Kasumi-1 (cell line): ENCODE measurements at places on chromosomes 11 and 22.

DNA sequence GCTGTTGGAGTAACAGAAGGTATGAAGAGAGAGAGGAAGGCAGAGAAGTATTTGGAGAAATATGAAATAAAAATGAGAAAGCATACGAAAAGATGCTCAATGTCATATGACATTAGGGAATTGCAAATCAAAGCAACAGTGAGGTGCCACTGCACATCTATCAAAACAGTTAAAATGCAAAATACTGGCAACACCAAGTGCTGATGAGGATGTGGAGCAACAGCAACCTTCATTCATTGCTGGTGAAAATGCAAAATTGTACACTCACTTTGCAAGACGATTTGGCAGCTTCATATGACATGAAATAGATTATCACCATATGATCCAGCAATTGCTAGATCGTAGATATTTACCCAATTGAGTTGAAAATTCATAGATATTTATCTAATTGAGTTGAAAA lies 9.4 kb upstream of the SPDYC start:
- no peak for DNase-seq

DNA sequence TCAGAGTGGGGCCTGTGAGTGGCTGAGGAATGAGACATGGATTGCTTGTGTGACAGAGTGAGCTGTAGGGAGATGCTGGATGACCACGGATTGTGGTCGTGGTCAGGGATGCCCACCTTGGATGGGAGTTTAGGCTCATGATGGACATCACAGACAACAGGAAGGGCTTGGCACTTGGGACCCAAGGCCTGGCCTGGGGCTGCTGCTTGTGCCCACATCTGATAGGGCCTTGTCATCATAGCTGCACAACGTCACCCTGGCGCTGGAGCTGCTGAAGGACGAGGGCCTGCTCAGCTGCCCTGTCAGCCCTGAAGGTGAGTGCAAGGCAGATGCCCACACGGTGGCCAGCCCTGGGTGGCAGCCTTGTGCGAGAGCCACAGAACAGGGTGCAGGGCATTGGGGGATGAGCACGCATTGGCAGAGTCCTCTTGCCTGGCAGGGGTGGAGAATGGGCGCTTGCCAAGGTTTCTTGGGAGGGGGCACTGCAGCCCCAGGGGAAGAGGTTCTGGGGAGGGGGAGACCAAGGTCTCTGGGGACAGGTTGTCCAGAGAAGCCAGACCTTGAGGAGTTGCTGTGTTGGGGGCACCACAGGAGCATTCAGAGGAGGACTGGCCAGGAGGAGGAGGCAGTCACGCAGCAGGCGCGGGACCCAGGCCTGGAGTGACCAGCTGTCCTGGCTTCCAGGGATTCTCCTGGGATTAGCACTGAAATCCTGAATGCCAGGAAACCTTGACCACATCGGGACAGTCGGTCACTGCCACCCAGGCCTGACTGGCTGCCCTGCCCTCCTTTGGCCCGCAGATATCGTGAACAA lies 25.0 kb downstream of the PARVG start:
- DNase-seq = no peak

DNA sequence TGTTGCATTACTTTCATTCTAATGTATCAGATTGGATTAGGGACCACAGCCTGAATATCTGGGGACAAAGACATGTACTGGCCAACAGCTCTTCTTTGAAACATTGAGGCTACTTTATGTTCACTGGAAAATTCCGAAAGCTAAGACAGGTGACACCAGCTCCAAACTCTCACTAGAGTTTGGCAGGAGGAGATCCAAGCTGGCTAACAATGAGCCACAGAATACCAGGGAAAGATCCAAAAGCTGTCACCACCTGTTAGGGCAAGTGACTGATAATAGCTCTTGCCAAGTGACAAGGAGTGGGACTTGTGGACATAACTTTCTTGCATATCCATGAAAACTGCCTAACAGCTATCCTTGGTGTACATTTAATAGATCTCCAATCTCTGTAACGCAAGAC lies 333.3 kb downstream of the TTC28 start:
- no peak for DNase-seq

- no peak for DNase-seq
Measured at GRCh38 chr22:30553971-30554370, 7.4 kb upstream of the SEC14L6 start.

GRCh38 chr22:44802071-44802700 lies 49.8 kb downstream of the ARHGAP8 start:
- no peak for DNase-seq

DNA sequence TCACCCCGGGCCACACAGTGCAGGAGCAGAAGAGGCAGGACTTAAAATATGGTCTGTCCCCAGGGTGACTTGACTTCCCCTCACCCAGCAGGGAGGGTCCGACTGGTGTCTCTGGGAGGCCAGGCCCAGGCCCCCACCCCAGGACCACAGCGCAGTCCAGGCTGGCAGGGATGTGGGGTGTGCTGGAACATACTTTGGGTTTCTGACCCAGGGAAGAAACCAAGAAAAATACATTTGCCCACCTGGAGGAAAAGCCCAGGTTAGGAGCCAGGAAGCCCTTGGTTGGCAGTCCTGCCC lies 5.2 kb downstream of the C1QTNF6 start:
- DNase-seq = no peak

DNA sequence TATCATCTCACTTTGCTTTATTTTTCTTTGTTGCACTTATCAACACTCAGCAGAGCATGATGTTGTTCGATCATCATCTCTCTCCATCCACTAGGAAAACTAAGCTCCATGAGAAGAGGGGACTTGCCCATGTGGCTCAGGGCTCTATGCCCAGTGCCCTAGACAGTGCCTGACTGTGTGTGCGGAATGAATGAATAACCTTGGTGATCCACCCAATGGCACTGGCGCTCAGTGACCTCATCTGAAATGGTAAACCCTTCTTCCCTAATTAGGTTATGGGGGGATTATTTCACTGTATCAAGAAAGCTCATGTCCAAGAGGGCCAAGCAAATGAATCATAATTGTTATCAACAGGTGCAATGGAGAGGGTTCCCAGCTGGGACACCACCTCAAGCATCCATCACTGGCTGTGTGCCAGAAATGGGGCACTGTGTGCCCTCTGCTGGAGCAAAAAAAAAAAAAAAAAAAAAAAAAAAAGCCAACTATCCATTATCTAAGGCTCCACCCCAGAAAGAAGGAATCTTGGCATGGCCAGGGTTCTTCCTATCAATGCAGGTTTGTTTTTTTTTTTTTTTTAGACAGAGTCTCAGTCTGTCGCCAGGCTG lies 172.6 kb downstream of the LARGE1 start:
- no peak for DNase-seq

- DNase-seq = no peak
Measured at GRCh38 chr11:59192446-59193020, 20.2 kb downstream of the MPEG1 start.

- no peak for DNase-seq
Measured at GRCh38 chr22:19739448-19739895, 16.1 kb downstream of the GP1BB start.

DNA sequence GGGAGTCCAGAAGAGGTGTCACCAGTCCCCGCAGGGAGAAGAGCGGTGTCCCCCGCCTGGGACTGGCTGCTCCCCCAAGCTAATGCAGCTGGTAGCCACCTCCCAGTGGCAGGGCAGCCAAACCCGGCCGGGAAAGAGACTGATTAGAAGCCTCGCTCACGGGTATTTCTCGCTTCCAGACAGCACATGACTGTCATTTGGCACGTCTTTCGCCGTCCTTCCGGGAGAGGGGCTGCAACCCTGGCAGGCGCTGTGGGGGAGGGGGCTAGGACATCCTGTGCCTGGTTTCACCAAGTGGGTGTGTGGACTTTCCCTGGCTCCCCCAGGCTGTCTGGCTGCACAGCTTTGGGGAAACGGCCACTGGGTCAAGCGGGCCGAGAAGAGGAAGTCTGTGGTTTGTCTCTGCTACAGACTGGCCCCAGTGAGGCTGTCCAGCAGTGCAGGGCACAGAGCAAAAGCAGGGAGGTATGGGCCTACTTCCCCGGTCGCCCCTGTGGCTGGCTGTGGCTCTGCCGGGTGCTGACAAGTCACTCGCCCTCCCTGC lies 3.8 kb downstream of the CD81 start:
- no peak for DNase-seq

DNA sequence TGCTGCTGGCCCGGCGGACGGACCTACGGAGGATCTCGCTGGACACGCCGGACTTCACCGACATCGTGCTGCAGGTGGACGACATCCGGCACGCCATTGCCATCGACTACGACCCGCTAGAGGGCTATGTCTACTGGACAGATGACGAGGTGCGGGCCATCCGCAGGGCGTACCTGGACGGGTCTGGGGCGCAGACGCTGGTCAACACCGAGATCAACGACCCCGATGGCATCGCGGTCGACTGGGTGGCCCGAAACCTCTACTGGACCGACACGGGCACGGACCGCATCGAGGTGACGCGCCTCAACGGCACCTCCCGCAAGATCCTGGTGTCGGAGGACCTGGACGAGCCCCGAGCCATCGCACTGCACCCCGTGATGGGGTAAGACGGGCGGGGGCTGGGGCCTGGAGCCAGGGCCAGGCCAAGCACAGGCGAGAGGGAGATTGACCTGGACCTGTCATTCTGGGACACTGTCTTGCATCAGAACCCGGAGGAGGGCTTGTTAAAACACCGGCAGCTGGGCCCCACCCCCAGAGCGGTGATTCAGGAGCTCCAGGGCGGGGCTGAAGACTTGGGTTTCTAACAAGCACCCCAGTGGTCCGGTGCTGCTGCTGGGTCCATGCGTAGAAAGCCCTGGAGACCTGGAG lies 74.1 kb downstream of the LRP5 start:
- no peak for DNase-seq

GRCh38 chr11:95521133-95521542 lies 268.4 kb downstream of the FAM76B start:
- DNase-seq = no peak

DNA sequence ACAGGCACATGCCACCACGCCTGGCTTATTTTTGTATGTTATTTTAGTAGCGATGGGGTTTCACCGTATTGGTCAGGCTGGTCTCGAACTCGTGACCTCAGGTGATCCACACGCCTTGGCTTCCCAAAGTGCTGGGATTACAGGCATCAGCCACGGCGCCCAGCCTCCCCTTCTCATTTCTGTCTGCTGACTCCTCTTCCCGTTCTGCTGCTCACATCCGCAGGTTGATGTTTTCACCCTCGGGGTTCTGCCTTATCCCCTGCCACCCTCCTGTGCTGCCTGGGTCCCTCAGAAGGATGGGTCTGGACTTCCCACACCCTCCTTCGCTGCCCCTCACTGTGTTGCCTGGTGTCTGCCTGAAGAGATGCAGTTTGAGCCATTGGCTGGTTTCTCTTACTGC lies 19.2 kb upstream of the VSIG10L2 start:
- no peak for DNase-seq

DNA sequence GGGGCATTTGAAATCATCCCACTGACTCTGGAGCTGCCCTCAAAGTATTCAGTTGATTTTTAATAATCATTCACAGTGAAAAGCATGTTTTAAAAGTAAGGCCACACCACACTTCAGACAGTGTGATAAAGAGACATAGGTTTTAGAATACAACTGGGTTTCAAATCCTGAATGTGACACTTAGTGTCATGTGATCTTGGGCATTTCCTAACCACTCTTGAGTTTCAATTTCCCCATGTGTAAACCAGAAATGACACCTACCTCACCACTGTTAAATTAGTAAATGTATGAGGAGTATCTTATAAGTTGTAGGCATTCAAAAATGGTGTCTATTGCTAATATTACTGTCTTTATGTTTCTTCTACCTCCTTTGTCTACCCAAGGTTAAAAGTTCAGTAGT lies 5.4 kb downstream of the TMEM123 start:
- no peak for DNase-seq

DNA sequence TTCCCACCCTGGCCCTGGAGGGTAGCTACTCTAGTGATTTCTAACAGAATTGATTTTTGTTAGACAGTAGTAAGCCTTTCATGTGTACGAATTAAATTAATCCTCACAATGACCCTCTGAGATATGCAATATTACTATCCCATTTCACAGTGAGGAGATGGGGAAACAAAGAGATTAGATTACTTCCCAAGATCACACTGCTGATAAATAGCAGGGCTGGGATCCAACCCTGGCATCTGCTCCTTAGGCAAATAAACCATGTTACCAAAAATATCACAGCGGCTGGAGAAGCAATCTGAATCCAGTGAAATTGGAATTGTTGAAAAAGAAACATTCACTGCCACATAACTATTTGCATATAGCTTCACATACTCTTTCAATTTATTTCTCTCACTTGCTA lies 12.8 kb upstream of the CAVIN3 start:
- DNase-seq = no peak
